ENCODE measurements at places on chromosomes 3 and 15.

DNA sequence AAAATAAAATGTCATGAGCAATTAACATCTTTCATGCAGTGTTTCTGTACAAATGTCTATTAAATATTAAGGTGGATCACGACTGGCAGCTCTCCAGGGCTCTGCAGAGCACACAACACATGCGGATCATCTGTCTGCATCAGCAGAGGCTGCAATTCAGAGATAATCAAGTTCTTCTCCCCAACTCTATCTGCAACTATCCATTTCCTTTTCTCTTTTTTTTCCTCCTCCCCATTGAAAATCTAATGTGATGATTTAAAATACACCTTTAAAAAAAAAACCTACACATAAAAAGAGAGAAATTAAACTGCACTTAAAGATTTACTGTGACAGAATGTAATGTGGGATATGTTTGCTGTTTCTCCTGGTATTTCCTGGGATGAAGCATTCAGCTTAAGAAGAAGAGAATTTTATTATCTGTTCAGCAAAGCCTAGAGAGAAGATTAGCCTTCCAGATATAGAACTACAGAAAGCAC is 352.6 kb upstream of the CCDC54 start:
- no peak for DNase-seq

DNA sequence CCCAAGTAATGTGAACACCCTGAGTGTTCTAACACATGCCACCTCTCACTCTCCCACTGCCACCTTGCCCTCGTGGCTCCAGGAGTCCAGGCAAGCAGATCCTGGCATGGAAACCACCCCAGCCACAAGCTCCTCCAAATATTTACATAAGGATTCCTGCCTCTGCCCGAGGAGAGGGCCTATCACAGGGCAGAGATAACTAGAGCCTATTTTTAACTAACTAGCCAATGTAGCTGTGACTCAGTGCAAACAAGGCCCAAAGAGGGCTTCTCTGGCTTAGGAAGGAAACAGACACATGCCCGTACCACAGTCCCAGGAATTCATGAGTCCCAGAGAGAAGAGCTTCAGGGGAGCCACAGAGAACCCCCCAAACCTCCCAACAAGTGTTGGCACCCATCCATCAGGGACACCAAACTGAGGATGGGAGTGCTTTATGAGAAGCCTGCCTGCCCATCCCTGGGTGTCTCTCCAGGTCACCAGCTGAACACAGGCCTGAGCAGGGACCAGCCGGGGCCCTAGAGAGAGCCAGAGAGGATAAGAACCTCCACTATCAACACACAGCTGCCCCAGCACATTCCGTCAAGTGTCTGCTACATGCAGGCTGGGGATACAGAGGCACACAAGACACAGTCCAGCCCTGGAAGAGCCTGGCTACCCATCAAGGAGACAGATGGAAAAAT is 9.2 kb downstream of the FYCO1 start:
- DNase-seq, result peak; percentile 87

- DNase-seq, result no peak
Observed at GRCh38 chr3:195906865-195907683, 1.3 kb downstream of the TNK2 start.

DNA sequence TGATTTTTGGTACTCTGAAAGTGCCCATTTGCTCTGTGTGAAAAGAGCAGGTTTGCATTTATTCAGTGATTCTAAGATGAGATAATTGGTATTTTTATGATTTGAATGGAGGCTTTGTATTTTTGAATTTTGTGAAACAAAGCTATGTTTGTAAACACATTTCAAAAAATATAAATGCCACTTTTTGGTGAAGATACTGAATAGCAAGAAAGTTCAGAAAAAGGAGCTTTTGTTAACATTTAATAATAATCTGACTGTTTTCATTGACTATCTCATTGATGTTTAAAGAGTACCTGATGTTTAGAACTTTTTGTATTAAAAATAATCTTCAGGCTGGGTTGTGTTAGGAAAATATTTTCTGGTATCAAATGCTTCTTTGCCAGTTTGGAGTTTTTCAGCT is 23.7 kb downstream of the TCF12 start:
- DNase-seq, result no peak

DNA sequence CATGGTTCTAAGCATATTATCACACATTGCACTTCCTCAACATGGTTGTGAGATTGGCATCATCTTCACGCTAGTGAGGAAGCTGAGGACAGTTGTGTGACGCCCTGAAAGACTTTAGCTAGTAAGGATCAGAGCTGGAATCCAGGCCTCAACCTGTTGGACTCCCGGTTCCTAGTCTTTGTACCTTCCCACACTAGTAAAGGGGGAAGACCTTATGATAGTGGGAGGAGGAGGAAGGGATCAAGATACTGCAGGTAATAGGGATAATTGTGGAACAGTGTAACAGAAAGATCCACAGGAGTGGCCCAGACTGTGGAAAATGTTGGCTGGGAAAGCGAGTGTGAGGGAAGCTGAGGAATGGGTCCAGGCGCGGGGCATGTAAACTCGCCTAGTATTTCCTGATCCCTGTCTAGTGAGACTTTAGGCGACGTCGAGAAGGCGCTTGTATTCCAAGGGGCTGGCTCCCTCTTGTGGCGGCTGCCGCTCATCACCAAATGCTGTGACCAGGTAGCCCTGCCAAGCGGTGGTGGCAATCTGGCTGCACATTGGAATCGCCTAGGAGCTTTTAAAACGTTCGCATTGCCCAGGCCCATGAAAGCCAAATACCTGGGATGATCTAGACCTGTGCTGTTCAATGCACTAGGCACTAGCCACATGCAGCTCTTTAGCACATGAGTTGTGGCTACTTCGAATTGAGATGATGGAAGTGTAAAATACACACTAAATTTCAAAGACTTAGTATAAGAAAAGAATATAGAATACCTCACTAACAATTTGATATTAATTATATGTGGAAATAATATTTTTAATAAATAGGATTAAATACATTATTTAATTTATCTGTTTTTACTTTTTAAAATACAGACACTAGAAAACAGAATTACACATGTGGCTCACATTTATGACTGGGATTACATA is 38.8 kb upstream of the CLDN18 start:
- peak; percentile 56 for DNase-seq

All from renal cortical epithelial cell (primary cell).